HFF-Myc (cell line): ENCODE measurements at places on chromosomes 2 and 18.
A peak's percentile ranks its signal among the peaks of the same experiment; 100 is the strongest.

- no peak for DNase-seq
Measured at GRCh38 chr18:75244351-75245313, 34.0 kb downstream of the TSHZ1 start.

DNA sequence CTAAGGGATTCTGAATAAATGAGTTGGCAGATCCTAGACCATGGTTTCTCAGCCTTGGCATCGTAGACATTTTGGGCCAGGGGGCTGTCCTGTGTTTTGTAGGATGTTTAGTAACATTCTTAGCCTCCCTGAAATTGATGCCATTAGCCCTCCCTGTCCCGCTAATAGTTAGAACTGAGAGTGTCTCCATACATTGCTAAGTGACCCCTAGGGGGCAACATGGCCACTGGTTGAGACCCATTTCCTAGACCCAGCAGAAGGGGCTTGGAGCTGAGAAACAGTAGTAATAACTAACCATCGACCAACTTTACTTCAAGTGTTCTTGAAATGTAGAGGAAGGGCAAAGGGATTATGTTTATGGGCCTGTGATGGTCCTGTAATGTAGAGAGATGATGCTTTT is 40.8 kb downstream of the KCMF1 start:
- no peak for DNase-seq

DNA sequence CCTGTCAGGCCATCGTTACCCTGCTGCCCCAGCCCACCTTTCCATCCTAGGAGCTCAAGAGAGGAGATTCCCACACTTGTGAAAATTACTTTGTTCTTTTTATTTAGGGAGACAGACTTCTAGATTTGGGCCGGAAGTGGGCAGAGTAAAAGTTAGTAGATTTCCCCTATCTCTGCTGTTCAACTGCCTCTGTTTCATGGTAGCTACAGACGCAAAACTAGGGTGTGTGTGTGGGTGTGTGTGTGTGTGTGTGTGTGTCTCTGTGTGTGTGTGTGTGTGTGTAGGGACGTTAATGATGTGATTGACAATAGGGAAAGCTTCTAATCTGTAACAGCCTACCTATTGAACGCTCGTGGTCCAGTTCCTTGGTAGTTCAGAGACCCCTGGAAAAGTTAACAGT is 438 bp downstream of the PSMA8 start:
- no peak for DNase-seq

GRCh38 chr18:23141104-23141999 is 6.1 kb downstream of the CABLES1 start:
- no peak for DNase-seq

DNA sequence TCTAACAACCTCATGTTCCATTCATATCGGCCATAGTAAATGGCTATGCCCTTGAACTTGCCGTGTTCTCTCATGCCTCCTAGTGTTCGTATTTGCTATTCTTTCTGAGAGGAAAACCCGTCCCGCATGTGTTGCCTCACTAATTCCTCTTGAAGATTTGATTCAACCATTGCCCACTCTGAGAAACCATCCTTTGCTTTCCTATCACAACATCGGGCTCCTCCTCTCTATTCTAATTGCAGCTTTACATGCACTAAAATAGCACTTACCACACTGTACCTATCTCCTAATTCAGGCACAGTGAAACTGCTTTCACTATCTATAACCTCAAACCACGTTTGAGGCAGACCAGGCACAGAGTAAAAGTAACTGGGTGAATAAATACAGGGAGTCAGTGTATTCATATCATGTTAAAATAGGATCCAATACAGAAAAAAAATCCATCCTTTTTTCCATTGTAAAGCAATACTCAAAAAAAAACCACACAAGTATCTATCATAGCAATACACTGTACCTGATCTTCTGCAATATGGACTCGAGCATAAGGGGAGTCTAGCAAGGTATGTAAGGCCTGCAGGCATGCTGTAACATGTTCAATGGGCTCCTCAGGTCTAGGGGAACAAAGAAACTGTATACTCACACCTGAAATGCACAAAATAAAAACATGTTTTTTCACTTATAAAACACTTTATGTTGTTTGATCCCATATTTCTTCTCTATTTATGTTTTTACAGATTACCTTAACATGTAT is 39.0 kb upstream of the STRN start:
- peak; percentile 11 for DNase-seq

GRCh38 chr2:73772819-73773218 is 7.1 kb downstream of the DUSP11 start:
- DNase-seq = no peak

DNA sequence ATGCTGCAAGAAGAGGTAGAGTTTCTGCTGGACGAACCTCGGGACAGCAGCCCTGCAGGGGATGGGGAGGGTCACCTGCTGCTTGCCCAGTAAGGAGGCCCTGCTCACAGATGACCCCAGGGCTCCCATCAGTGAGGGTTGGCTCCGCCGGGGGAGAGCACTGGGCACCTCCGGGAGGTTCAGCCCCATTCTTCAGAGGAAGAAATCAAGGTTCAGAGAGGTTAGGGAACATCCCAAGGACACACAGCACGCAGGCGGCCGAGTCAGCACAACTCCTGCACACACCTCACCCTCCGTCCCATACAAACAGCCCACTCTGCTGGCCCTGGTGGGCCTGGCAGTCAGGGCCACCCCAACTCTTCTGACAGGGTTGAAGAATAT is 11.7 kb upstream of the CCDC74B start:
- DNase-seq = no peak

GRCh38 chr2:159134979-159135378 is 151.5 kb downstream of the WDSUB1 start:
- no peak for DNase-seq

DNA sequence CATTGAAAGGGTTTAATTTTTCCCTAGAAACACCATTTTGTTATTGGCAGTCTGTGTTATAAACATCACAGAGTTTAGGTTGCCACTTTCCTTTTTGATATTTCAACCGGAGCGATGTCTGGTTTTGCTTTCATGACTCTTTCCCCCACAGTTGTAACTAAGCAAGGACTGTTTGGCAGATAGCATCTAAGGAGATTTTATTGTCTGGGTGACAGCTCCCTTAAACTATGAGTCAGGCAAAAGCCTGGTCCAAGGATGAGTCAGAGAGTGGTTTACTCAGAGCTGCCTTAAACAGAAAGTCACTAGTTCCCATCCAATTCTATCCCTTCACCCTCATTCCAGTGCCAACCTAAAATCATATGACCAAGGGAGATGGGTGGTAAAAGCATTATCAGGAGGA is 341.6 kb upstream of the VWC2L start:
- DNase-seq = peak; percentile 88
